ENCODE measurements at places on chromosomes 5 and 9.

- no peak for DNase-seq
These were observed 104.8 kb upstream of the CD180 start for GRCh38 chr5:67301285-67301903.

DNA sequence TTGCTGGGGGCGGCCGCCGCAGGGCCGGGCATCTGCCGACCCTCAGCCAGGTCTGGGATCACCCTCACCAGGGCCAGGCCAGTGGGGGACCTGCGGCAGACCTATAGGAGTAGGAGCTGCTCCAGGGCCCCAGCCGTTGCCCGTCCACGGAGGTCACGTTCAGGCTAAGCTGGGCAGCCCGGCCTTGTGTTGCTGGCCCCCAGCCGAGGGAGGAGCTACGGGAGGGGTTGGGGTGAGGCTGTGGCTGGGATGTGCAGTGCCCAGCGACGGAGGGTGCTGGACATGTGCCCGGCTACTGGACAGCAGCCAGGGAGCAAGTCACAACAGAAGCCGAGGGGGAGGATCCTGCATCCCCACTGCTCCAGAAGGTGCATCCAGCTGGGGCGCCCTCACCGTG is 39.6 kb upstream of the SLC6A19 start:
- DNase-seq: no peak

- no peak for DNase-seq
These were observed 9.8 kb downstream of the PIK3R1 start for GRCh38 chr5:68225188-68225910.

DNA sequence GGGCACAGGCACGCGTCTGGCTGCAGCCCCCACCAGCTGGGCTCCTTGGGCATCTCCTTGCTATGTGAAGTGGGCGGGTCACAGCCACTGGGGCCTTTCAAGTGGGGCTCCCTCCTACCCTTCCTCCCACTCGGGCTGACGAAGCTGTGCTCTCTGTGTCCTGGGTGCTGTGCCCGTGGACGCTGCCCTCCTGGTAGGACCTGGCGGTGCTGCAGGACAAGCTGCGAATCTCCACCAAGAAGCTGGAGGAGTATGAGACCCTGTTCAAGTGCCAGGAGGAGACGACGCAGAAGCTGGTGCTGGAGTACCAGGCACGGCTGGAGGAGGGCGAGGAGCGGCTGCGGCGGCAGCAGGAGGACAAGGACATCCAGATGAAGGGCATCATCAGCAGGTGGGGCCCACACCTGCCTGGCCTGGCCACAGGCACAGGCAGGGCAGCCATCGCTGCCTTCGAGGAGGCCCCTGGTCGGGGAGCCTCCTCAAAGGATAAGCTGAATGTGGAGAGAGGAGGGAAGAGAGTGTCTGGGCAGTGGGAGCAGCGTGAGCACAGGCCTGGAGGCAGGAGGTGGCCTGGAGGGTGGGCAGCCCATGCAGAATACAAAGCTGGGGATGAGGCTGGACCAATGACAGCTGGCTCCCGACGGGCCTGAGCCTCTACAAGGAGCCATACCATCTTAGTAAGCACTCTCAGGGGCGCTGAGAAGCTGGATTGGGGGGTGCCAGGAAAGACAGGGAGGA is 124.7 kb downstream of the DAB2IP start:
- no peak for DNase-seq

GRCh38 chr5:108727236-108727650 is 20.5 kb upstream of the FER start:
- DNase-seq: no peak

DNA sequence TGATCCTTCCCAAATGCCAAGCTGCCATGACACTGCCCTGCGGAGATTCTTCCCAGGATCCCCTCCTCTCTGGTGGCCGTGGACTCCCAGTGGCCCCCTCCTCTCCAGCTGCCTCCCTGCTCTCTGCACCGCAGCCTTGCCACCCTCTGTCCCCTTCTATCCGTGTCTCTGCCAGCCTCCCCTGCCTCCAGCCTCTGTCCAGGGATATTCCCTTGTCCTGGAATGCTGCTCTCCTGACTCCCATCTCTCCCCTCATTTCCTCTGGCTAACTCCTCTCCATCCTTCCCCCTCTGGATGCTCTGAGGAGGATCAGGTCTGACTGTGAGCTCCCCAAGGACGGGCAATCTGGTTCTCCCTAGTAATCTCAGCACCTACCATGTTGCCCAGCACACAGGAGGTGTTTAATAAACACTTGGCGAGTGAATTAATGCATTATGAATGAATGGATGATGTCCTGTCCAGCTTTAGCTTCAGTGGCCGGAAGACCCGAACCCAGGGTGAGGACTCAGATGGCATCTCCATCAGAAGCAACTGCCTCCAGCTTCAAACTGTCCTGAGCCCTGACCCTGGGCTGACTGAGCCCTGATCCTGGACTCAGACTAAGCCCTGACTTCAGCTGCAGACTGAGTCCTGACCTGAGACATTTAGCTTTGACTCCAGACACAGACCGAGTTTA is 7.5 kb upstream of the CRB2 start:
- DNase-seq: no peak

DNA sequence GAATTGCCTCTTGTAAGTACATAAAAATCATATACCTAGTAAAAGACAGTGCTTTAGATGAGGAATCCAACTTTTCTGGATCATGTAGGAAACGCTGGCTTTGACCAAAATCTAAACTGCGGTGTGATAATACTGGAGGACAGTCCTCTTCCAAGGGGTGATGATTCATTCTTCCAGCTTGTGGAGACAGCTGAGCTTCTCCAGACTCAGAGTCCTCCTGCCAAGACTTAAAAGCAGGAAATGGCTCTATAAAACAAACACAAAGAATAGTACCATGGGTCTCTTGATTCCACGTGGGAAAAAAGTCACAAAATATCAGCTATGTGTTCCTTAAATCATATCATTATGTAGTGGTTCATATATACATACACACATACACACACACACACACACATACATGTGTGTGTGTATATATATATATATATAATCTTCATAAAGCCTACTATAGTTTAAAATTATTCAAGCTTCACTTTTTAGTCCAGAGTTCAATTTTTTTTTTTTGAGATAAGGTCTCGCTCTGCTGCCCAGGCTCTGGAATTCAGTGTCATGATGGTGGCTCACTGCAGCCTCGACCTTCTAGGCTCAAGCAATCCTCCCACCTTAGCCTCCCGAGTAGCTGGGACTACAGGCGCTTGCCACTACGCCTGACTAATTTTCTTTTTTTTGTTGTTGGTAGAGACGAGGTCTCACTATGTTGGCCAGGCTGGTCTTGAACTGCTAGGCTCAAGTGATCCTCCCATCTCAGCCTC is 65.0 kb downstream of the PKD2L2 start:
- DNase-seq: no peak

GRCh38 chr9:8943392-8943791 is 1143.8 kb upstream of the DMAC1 start:
- DNase-seq: no peak

- DNase-seq: no peak
These were observed 1.1 kb downstream of the EPB41L4B start for GRCh38 chr9:109319626-109320241.

- DNase-seq: no peak
These were observed 48.5 kb downstream of the G3BP1 start for GRCh38 chr5:151820271-151820670.

DNA sequence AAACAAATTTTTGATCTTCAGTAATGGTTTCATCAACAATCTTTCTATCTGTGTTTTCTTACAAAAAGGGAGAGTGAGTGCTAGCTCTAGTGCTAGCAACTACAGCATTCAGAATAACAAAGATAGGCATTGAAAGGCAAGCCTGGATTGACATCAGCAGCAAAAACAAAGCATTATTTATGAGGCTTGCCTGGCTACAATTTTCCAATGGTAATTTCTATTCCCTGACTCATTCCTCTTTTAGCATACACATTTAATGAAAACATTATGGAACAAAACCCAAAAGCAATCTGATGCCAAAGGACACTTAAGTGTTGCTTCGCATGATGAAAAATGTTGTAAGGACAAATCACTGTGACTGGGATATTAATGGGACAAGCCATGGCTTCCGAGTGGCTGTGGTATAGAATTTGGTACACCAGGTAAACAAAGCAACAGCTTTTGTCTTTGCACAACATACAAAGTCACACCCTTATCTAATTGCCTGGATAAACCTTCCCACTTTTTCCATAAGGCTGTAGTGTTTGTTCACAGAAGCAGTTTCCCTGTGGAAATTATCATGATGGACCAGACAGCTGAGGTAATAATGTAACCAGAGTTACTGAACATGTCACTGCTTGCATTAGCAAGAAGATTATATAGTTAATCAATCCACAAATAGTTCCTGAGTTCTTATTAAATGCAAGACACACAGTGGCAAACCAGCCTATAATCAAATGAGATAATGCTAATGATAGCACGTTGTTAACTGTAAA is 179.8 kb upstream of the EDIL3 start:
- DNase-seq: no peak

DNA sequence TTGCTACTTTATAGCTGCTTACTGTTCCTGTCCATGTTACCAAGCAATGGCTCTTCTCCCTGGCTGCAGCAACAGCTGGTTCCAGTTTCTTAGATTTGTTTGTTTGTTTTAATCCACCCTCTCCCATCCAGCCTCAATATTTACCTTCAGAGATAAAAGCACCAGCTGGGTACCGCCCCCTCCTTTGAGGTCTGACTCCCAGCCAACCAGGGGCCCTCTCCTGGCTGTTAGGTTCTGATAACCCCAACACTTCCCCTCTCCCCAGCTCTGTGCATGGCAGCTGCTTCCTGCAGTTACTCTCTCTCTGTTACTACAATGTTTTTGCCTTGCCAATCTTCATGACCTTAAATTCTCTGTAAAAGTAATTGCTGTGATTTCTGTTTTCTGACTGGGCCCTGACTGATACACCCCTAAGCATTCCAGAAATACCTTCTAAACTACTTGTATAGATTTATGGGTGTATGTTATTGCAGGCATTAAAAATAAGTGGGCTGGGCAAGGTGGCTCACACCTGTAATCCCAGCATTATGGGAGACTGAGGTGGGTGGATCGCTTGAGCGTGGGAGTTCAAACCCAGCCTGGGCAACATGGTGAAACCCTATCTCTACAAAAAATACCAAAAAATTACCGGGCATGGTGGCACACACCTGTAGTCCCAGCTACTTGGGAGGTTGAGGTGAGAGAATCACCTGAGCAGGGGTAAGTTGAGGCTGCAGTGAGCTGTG is 2.6 kb upstream of the GCNT1 start:
- no peak for DNase-seq

GRCh38 chr5:93583439-93583767 is 381 bp downstream of the NR2F1 start:
- no peak for DNase-seq

GRCh38 chr5:63081402-63081801 is 502.8 kb downstream of the LRRC70 start:
- DNase-seq: no peak

DNA sequence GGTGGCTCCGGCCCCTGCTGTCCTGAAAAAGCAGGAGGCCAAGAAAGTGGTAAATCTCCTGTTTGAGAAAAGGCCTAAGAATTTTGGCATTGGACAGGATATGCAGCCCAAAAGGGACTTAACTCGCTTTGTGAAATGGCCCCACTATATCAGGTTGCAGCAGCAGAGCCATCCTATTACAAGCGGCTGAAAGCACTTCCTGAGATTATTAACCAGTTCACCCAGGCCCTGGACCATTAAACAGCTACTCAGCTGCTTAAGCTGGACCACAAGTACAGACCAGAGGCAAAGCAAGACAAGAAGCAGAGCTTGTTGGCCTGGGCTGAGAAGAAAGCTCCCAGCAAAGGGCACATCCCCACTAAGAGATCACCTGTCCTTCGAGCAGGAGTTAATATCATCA is 89.7 kb downstream of the MLLT3 start:
- no peak for DNase-seq

GRCh38 chr5:78065663-78066062 is 228.8 kb downstream of the AP3B1 start:
- no peak for DNase-seq

- no peak for DNase-seq
These were observed 38.2 kb downstream of the IPPK start for GRCh38 chr9:92631452-92632343.

DNA sequence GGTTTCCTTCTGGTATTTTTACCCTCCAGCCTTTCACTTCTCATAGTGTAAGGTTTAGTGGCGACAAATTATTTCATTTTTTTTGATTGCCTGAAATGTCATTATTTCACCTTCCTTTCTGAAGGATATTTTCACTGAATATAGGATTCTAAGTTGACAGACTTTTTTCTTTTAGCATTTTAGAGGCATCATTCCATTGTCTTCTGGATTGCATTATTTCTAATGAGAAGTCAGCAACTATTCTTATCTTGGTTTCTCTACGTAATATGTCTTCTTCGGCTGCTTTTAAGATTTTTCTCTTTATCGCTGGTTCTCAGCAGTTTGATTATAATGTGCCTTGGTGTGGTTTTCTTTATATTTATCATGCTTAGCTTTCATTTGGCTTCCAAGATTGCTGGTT is 194.2 kb downstream of the GAPVD1 start:
- no peak for DNase-seq

- DNase-seq: no peak
These were observed 58.9 kb downstream of the NDFIP1 start for GRCh38 chr5:142167458-142167857.

DNA sequence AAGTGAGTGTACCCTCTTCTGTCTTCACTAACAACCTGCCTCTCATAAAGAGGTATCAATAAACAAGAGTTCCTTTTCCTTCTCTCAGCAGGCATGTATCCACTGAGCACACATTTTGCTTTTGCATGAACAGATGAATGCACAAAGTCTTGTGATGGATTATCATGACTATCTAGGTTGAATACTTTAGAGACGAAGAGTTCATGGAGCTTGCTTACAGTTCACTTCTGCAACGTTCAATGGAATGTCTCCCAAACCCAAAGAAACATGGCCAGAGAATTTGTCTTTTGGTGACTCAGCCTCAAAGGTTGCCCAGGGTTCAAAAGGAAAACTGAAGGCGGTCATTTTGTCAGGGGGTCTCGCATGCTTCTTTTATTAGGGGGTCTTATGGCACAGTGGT is 55.4 kb downstream of the BRINP1 start:
- DNase-seq: no peak

DNA sequence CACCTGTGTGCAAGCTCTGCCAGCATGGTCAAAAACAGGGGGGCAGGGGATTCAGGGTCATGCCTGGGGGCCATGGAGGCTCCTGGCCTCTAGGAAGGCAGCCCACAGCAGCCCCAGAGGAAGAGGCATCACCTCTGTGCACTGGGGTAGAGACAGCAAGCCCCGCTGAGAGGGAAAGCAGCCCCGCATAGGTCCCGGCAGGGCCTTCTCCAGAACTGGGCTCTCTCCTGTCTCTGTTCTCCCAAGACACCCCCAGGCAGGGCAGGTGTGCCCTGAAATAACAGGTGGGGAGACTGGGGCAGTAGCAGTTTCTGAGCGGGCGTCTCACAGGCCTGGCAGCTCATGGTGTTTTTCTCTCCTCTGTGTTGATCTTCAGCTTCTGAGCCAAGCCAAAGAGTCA is 279.1 kb downstream of the HSPA4 start:
- no peak for DNase-seq

Data from HEK293T (cell line).